ENCODE measurements at places on chromosomes 2 and 18. TPM values are rescaled to one million over a fixed set of nuclear protein-coding genes. Genes with fewer than 3 reads are reported as not detected.

GRCh38 chr2:109432421-109432820 lies 181.3 kb downstream of the SEPTIN10 start:
- no peak for DNase-seq

DNA sequence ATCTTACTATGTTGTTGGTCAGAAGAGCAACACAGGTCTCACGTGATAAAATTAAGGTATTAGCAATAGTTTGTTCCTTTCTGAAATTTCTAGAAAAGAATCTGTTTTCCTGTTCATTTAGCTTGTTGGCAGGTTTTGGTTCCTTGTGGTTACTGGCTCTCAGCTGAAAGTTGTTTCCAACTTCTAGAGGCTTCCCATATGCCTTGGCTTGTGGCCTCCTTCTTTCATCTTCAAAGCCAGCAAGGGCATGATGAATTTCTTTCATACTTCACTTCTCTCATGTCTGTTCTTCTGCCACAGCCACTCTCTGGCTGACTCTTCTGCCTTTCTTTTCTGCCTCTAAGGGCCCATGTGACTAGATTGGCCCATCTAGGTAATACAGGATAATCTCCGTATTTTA lies 193.7 kb downstream of the TRIB2 start:
- DNase-seq, result no peak

Gene CXCR1
- not detected for total RNA-seq

GRCh38 chr2:44358503-44358902 lies 2.8 kb downstream of the PREPL start:
- DNase-seq, result no peak

Gene KCNK3
- under 0.01 TPM for total RNA-seq

Gene DBI
- total RNA-seq, result 117 TPM

Gene FAM228A
- total RNA-seq, result 0.43 TPM

Gene SLC5A7
- not detected for total RNA-seq

Gene C2orf66
- not detected for total RNA-seq

- peak; percentile 54 for DNase-seq
Measured at GRCh38 chr2:200350850-200351285, 44.4 kb downstream of the SPATS2L start.

GRCh38 chr2:88568179-88568578 lies 59.1 kb downstream of the EIF2AK3 start:
- no peak for DNase-seq

DNA sequence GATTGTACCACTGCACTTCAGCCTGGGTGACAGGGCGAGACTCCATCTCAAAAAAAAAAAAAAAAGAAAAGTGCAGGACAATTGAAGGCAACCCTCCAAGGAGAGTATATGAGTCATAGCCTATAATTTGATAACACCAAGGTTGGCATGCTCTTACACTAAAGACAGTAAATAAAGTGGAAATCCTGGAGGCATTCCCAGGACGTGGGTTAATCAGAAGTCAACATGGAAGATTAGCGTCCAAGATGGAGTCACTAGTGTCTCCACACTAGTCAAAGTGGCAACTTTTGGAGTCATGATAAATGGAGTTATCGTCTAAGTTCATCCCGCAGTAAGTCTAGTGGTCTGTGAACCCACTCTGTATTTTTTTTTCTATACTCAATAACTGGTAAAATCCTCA lies 21.2 kb upstream of the UGGT1 start:
- no peak for DNase-seq

Gene UGT1A3
- total RNA-seq, result not detected

DNA sequence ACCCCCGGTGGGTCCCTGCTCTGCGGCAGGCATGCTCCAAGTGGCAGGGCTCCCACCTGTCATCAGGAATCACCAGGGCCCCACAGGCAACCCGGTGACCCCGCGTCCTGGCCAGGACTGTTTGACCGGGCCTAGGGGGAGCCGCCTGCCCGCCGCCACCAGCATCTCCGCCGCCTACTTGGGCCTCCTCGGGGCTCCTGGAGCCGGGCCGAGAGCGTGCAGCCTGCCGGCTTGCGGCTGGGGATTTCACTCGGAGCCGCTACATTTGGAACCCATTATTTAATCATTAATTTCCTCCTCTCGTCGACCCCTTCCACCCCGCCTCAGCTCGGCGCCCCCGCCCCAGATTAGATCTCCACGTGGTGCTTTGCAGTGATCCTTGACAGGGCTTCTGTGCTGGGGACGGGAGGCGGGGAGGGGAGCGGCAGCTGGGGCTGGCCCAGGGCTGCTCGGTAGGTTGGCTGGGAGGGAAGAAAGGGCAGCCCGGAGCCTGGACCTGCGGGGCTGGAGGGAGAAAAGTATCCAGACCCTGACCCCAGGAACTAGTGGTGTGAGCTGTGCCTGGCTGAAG lies 295.4 kb downstream of the CYP26B1 start:
- DNase-seq, result no peak

DNA sequence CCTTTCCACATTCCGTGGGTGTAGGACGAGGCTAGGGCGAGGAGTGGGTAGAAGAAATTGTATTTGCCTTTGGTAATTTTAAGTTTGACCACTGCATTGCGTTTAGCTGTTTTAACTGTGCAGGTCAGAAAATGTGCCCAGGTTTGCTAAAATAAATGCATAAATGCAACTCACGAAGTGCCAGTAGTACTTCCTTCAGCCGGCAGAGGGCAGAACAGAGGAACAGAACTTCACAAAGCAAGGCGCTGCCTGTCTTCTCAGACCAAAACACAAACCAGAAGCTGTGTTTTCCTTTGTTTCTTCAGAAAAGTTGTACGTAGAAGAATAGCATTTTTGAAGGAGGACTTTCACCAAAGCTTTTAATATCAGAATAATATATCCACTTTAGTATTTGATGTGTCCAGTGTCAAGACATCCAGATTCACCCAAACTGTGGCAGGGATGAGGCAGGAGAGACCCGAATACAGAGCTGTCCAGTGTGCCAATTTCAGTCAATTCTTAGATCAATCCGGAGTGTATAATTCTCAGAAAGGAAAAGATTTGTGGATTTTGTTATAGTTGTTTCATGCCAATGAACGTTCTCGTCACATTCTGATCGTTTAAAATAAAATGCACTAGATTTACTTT lies 348.6 kb downstream of the DLGAP1 start:
- peak; percentile 44 for DNase-seq

Gene MARCHF4
- 5.2 TPM for total RNA-seq

Gene BOK
- total RNA-seq, result 54.0 TPM

DNA sequence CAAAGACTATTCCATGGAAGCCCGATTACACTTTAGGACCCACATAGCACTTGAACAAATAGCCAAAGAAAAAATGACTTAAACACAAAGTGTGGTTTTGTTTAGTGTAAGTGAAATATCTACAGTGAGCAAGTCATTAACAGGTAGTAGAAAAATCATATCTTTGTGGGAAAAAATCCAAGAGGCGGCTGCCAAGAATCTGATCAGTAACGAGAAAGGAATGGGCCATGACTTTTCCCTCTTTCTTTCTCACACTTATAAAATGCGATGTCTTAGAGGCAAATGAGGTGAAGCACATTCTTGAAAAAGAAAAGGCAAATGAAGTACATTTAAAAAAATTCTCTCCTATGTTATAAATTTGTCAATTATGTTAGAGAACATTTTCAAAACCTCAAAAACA lies 12.9 kb upstream of the GEMIN6 start:
- DNase-seq, result peak; percentile 32

- DNase-seq, result no peak
Measured at GRCh38 chr2:180473456-180473855, 466.4 kb upstream of the CWC22 start.

Gene STARD6
- total RNA-seq, result not detected

GRCh38 chr2:55161295-55162210 lies 70.5 kb downstream of the CLHC1 start:
- no peak for DNase-seq

GRCh38 chr2:240413813-240414429 lies 21.5 kb upstream of the GPC1 start:
- no peak for DNase-seq

- DNase-seq, result no peak
Measured at GRCh38 chr2:108917526-108917925, 71.5 kb downstream of the EDAR start.
